ENCODE measurements at places on chromosomes 7 and 10.
A peak's percentile ranks its signal among the peaks of the same experiment; 100 is the strongest.

- no peak for DNase-seq
These were observed 58.1 kb downstream of the ALOX5 start for GRCh38 chr10:45432113-45432512.

GRCh38 chr10:78775891-78776290 lies 292.9 kb upstream of the ZMIZ1 start:
- DNase-seq = no peak

- DNase-seq = no peak
These were observed 29.5 kb downstream of the NAMPT start for GRCh38 chr7:106255246-106255645.

DNA sequence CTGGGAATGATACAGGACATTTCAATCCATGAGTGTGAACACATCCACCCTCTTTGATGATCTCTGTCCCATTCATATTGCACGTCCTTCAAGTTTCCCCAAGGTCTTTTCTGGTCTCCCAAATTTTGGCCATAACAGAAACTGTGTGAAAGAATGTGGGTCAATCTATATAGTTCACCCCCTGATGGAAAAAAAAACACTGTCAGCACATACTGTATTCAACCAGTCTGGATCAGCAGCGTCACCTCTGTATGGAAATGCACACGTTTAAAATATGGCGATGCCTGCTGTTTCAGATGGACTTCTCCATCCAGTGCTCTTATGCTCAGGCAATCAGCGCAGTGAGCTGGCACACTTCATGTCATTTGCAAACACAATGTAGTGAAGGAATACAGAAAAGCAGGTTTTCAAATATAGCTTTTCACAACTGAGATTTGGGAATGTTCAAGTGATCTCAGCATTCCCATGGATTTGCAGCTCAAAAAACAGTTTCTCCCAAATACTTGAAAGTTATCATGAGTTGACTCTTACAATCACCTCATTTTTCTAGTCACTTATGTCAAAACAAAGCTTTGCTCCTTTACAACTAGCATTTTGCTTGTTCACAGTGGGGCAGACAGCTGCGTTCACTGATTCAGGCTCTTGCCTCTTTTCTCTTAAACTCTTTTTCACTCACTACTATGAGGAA lies 61.1 kb downstream of the FAM13C start:
- DNase-seq = no peak

- DNase-seq = peak; percentile 88
These were observed 98.4 kb upstream of the HABP2 start for GRCh38 chr10:113454341-113455061.

DNA sequence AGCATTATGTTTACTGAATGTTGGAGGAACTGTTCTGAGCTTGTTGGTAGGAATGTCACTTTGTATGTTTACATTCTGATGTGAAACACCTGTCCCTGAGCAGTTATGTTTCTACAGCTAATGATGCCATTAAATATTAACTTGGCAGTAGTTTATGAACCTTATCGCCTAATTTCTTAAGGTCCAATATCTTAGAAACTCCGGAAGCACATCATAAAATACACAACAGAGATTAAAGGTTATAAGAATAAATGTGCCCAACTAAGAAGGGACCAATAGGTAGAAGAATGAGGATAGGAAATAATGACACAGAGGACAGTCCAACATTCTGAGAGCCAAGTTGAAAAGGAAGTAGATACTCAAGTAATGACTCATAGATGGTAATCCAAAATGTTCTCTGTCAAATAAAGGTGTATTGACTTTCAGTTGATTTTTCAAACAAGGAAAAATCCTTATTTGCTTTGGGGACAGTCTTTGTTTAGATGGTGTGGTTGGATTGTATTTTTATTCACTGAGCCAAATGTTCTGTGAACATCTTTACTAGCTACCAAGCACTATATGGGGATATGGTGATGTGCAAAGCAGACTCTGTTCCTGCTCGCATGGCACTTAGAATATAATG lies 31.9 kb downstream of the LCOR start:
- no peak for DNase-seq

DNA sequence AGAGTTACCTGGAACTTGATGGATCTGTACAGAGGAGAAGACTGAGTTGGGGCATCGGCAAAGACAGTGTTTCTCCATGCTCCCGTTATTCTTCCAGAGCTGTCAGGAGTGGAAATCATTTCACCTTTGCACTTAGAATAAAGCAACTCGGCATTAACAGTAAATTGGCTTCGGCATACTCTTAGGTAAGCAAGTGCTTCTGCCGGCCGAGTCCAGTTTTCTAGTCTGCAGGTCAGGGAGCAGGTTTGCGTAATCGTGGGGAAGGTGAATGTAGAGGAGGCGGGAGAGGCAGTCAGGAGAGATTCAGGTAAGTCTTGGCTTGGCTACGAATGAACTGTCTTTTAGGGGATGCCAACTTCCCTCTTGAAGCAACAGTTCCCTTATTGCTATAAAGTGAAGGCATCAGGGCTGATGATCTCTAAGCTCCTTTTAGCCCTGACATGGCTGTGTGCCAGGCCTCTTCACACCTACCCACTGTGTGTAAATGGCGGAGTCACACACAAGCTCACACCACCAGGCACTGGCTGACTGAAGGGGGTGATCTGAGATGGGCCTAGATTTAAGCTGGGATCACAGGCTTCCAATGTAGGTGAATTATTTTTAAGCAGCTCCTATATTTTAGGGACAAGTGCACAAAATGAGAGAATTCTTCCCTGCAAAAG lies 127.1 kb downstream of the GATA3 start:
- no peak for DNase-seq

DNA sequence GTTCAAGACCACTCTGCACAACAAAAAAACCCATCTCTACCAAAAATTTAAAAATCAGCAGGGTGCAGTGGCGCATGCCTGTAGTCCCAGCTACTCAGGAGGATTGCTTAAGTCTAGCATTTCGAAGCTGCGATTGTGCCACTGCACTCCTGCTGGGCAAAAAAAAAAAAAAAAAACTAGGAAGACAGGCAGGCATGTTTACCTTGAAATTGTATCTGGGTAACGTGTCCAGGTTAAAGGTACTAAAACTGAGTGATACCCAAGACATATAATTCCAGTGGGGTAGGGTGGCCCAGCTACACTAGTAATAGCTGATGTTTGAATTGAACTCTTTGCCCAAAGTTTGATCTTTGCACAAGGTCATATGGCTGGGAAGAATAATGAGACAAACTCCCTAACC lies 16.2 kb downstream of the GHITM start:
- DNase-seq = no peak

GRCh38 chr7:112945046-112945445 lies 141.6 kb downstream of the GPR85 start:
- no peak for DNase-seq

GRCh38 chr7:157550300-157551275 lies 213.8 kb downstream of the DNAJB6 start:
- DNase-seq = no peak

GRCh38 chr7:139108266-139109187 lies 993 bp downstream of the ZC3HAV1 start:
- no peak for DNase-seq

DNA sequence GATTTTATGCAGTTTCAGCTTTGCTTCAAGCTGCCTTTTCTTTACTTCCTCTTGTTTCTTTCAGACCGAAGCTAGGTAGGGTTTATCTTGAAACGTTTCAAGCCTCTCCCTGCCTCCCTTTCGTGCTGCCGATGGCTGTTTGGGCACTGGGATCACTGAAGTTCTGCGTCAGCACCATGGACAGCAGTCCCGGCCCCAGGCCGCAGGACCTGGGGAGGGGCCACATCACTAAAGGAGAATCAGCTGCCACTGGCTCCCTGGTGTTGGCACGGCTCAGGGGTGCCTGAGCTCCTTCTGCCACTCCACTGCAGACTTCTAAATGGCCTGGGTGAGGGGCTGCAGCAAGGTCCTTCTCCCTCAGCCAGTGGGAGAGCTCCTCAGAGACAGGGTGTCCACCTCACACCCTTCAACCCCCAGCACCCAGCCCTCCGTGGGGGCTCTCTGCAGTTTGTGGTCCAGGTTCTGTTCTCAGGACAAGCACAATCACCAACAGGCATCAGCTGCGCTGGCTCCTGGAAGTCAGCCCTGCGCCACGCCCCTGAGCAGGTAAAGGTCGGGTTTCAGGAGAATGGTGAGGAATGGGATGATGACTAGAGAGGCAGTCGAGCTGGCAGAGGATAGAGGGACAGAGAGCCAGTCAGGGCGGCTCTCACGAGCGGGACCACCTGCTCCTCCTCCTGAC lies 387.2 kb downstream of the TCERG1L start:
- DNase-seq = no peak

DNA sequence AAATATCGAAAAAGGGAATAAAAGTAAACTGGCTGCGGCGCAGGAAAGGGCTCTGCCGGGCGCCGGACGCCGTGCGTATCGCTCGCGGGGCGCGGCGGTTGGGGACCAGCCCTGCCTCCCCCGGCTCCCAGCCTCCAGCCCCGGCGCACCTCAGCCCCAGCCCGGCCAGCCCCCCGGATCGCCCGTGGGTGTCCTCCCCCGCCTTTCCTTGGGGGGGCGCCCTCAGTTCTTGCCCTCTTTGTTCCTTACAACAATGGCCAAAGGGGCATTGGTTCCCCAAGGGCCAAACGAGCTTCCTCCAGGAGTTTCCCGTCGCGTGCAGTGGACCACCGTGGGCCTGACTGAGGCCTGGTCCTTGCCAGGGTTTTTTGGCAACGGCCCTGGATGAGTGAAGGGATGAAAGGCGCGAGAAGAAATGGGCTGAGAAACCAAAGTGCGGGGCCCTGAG lies 1.2 kb downstream of the MACROH2A2 start:
- no peak for DNase-seq

DNA sequence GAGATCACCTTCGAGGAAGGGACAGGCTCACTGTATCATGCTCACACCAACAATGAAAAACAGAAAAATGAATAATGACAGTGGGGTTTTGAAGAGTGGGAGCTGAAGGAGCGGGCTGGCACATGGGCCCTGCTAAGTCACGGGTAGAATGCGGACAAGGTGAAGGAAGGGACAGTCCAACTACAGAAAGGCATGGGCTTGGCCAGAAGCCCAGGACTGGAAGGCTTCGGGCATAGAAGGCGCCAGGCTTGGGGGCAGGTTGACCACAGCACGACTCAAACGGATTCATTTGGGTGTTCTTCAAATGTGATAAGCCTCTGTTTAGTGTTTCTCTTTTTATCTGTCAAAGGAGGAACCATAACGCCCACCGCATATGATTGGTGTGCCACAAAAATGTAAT lies 509.5 kb downstream of the CCSER2 start:
- no peak for DNase-seq

DNA sequence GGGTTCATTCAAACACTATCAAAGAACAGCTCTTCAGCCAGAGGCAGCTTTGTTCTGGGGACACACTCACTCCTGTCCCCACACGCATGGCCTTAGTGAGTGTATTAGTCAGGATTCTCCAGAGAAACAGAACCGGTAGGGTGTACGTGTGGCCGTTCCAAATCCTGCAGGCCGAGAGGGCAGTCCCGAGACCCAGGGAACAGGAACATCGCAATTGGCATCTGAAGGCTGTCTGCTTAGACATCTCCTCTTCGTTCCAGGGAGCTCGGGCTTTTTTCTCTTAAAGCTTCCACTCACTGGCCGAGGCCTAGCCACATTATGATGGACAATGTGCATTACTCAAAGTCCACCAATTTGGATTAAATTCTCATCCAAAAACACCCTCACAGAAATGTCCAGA lies 523.3 kb downstream of the GLRX3 start:
- DNase-seq = no peak

DNA sequence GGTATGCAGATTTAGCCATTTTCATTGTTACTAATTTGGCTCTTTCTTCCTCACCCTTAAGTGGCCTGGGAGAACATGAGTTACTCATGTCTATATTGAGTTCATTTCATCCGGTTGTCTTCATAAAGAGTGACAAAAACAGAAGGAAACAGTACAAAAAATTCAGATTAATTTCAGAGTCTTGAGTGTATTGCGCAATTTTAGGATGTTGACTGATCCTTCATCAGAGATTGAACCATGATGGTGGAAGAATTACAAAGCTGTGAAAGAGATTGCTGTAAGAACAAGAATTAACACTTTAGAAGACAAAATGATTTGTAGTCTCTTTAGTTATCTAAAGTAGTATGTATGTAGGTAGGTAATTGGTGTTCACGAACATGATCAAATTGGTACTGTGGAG lies 194.0 kb upstream of the PPP1R3A start:
- no peak for DNase-seq

- DNase-seq = no peak
These were observed 6.1 kb upstream of the ABCA13 start for GRCh38 chr7:48165157-48165556.

DNA sequence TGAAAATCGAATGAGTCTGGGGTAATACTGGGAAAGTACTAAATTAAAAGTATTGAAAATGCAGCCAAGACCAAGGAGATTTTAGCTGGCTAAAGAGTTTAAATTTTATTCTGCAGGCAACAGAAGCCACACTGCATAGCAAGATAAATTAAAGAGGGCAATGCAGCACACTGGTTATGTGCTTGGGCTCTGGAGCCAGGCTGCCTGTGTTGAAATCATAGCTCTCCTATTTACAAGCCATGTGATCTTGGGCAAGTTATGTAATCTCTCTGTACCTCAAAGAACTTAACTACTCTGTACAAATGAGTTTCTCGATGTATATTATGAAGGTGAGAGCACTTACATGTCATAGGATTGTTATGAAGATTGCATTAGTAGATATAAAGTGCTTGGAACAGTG lies 9.9 kb downstream of the SLC25A13 start:
- no peak for DNase-seq

GRCh38 chr7:41786404-41786803 lies 83.5 kb upstream of the INHBA start:
- no peak for DNase-seq

DNA sequence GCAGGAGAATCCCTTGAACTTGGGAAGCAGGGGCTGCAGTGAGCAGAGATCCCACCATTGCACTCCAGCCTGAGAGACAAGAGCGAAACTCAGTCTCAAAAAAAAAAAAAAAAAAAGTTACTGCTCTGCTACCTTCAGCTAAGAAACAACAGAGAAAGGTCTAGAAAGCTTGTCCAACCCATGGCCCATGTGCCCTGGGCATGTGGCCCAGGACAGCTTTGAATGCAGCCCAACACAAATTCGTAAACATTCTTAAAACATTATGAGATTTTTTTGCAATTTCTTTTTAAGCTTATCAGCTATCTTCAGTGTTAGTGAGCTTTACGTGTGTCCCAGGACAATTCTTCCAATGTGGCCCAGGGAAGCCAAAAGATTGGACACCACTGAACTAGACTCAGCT lies 22.9 kb downstream of the PLXDC2 start:
- no peak for DNase-seq

Data from H1 (cell line).